ENCODE measurements at places on chromosomes 5 and 9.

DNA sequence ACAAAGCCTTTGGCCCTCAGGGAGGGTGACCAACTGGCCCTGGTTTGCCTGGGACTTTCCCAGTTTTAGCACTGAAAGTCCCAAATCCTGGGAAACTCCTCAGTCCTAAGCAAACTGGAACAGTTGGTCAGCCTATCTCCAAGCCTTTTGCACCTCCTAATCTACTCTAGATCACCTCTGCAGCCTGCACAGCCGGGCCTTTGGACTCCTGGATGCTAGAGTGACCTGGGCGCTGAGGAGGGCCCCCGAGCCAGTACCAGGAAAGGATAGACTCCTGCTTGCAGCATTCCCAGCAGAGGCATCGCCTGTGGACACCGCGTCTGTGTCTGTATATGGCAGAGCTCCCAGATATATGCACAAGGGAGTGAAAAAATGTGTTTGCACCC is 15.1 kb downstream of the IRF1 start:
- DNase-seq: no peak

DNA sequence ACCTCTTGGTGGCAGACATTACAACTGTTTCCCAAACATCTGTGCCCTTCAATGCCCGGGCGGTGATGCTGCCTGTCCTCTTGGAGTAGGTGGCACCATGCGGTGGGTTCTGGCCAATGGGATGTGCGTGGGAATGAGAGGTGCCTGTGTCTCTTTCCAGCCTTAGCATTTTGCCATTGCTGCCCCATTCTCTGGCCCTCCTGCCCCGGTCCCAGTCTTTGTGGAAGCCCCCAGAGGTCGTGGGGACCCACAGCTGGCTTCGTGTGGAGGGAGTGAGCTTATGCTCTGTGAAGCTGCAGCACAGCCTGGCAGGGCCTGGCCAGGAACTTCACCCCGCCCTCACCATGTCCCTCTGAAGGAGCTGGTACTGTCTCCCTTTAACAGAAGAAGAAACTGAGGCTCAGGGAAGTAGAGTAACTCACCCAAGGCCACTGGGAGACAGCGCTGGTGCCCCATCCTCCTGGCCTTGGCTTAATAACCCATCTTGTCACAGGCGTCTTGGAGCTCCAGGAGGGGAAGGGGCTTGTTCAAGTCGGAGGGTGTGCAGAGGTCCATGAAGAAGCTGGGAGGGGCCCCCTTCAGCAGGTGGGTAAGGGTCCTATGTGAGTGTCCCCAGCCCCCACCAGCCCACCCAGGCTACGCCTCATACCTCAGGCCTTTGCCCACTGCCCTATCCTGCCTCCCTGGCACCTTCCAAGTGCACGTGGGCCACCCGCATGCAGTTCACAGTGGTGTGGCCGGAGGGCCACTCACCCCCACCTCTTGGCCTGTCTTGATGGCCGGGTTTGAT is 173.6 kb downstream of the GAPVD1 start:
- no peak for DNase-seq

- no peak for DNase-seq
These were observed 39.6 kb downstream of the SH3PXD2B start for GRCh38 chr5:172414531-172415361.

GRCh38 chr5:39080168-39080567 is 6.0 kb upstream of the RICTOR start:
- no peak for DNase-seq

GRCh38 chr9:122277285-122277897 is 12.7 kb downstream of the MRRF start:
- no peak for DNase-seq

DNA sequence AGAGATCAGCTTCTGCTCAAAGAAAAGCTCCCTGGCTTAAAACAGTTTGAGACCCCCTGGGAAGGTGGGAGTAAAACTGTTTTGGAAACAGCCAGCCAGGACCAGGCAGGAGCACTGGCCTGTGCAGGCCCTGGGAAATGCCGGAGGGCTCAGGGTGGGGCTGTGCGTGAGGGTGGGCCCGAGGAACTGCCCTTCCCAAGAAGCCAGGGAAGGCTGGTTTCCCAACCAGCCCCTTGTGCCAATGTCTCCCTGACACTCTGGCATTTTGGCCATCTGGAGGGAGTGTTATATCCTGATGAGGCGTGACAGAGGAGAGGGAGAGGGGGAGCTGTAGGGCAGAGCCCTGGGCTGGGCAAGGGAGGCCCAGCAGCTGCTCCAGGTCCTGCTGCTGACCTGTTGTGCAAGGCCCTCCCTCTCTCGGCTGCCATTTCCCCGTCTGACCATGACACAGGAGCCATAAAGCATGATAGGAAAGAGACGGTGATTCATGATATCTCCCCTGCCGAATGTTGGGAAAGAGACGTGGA is 16.1 kb downstream of the OLFML2A start:
- DNase-seq: peak; percentile 27

- peak; percentile 33 for DNase-seq
These were observed 252.1 kb downstream of the CRB2 start for GRCh38 chr9:123608104-123608503.

- no peak for DNase-seq
These were observed 137.1 kb upstream of the TMEM161B start for GRCh38 chr5:88405783-88406182.

DNA sequence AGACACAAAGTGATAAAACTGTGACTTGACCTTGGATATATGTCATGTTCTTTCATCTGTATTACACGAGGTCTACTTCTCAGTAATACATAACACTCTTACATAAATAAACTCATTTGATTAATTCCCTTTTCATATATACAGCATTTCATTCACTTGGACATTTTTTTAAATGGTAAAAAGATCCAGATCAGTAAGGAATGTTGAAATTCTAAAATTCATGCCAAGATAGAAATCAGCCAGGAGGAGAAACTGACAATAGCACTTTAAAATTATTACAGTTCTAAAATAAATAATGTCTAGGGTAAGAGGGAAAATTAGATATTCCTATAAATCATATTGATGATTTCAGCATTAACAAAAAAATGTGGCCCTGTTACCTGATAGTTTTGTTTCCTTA is 46.2 kb upstream of the POU5F2 start:
- no peak for DNase-seq

DNA sequence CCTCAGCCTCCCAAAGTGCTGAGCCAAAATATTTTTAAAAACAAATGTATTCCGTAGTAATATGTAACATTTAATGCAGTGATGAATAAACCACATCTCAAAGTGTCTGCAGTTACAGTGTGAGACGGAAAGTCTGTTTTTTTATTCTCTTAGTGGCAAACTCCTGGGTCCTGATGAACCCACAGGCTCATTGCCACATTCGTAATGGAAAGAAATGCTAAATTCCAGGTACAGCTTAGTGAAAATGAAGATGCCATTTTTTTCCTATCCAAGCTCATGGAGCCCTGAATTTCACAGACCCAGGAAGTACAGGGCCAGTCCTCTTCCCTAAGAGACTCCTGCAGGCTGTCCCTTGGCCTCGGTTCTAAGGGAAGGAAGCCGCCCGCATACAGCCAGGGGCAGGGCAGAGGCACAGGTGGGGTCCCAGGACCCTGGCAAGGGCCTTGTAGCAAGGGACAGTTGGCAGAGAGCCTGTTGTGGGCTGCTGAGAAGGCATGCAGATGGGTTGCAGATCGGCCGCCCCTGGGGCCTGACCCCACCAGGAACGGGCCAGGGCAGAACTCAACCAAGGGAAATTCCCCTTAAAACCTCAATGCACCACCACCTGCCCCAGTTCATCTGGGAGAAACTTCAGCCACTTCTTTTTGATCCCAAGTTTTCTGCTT is 36.2 kb downstream of the IPPK start:
- DNase-seq: no peak

- DNase-seq: no peak
These were observed 22.5 kb downstream of the MUSK start for GRCh38 chr9:110691002-110691549.

- DNase-seq: no peak
These were observed 136.9 kb upstream of the PRR16 start for GRCh38 chr5:120327180-120327579.

GRCh38 chr5:109455598-109456096 is 45.9 kb upstream of the PJA2 start:
- DNase-seq: no peak

DNA sequence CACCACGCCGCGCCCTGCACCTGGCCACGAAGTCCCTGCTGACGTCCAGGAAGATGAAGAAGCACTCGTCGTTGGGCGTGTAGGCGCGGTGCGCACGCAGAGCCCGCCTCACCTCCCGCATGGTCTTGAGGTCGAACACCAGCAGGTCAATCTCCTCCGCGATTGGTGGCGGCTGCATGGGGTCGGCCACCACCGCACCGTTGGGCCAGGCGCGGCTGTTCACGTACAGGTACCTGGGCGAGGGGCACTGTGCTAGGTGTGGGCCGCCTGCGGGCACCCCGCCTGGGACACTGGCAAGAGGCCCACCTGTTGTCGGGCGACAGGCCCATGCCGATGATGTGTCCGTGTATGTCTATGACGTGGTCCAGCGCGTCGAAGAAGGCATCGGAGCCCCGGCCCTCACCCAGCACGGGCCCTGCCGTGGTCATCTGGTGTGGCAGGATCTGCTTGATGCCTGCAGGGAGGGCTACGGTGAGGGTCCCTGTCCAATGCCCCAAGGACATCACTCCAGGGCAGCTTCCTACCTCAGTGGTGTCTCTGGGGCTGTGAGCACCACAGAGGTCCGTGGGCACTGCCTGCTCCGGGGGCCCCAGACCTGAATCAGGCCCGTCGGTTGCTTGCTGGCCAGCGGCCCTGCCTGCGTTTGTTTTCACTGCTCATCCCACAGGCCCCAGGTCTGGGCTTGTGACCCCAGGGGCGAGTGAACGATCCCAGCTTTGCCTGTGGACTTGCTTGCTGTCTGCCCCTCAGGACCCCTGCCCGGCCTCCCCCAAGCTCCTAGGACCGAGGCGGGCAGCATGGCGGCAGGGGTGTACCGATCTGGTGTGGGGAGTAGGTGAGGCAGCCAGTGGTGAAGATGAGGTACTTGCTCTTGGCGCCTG is 3.1 kb downstream of the FBXW5 start:
- DNase-seq: no peak

- peak; percentile 56 for DNase-seq
These were observed 536 bp downstream of the FEM1C start for GRCh38 chr5:115544043-115544435.

DNA sequence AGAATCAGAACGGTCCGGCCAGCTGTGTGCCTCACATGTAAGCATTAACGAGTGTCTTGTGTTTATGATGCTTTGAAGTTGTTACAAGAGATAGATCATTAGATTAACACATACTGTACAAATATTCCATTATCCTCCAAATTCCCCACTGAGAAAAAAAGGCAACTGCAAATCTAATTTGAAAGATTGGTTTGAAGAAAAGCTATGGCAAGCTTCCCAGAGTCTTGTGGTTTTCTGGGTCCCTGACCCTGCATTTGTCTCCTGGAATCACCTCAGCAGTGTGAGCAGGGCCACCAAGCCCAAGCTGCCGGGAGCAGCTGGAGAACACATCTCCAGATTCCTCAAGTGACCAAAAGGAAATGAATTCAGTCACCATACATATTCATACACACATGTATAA is 36.9 kb upstream of the ADAMTS16 start:
- no peak for DNase-seq

- no peak for DNase-seq
These were observed 60.0 kb downstream of the RAB14 start for GRCh38 chr9:121141706-121142105.

DNA sequence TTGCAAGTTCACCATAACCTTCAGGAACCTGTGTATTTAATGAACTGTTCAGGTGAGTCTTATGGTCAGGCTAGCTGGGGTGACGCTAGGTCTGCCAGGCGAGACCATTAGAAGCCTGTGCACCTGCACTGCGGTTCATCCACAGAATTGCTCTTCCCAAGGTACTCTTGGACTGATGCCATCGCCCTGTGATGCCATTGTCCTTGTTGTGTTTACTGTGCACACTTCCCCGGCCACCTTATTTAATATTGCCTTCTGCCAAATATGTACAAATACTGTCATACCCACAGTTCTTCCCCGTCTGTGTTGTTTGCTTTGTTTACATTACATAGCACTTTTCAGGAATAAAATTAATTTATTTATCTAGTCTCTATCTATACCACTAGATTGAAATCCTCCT is 66.3 kb downstream of the RCL1 start:
- DNase-seq: no peak

DNA sequence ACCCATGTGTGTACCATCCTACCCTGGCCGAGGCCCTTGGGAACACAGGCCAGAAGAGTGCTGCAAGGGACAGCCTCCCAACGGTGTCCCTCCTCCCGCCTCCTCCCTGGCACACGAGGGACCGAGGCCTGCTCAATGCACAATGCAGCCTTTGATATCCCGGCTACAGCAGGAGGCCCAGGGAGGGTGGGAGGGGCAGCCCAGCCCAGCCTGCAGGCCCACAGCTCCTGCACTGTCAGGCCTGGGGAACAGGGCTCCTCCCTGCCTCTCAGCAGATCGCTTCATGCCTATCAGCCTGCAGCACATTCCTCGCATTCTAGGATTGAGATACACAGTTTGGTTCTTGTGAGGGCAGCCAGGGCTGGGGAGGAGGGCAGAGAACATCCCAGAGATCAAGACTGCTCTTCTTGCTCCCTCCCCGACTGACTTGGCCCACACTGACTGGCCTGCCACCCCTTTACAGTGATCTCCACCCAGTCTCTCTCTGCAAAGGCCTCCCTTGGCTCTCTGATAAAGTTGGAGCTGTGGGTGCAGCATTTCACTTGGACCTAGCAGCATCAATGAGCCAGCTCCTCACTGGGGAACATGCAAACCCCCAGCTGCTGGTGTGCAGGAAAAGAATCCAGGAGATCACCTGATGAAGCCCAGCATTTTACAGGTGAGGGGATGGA is at the start of gene SH3TC2:
Gene SH3TC2 (minus strand): TSS at position 46 of the 671 bp plus-strand sequence. CDS start 40 bp downstream, at position 6.
- no peak for DNase-seq

DNA sequence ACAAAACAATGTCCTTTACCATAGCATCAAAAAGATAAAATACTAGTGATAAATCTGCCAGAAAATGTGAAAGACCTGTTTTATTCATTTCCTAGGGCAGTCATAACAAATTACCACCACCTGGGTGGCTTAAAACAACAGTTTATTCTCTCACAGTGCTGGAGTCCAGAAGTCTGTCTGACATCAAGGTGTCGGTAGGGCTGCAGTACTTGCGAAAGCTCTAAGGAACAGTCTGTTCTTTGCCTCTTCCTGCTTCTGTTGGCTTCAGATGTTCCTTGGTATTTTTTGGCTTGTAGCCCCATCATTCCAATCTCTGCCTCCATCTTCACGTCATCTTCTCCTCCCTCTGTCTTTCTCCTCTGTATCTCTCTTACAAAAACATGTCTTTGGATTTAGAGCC is 51.0 kb downstream of the PTPDC1 start:
- DNase-seq: no peak

DNA sequence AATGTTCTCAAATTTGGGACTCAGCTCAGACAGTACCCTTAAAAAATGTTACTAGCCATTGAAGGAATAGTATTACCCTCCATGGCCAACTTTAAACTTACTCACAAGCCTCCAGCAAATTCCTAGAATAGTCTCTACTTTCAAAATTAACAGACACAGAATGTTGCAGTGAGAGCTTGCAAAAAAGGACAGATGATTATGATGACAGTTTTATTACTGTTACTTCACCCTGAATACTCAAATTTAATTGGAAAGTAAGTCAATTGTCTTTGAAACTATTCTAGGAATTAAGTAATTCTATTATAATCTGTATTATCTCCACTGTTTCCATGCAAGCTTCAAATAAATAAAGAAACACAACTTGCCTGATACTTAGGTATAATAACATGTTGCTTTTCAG is 288.3 kb downstream of the SLF1 start:
- DNase-seq: no peak

- no peak for DNase-seq
These were observed 24.1 kb downstream of the TENT4A start for GRCh38 chr5:6737043-6737941.

- DNase-seq: no peak
These were observed 297.1 kb downstream of the KCTD16 start for GRCh38 chr5:144467792-144468191.
